Activated CD4-positive, alpha-beta T cell treated with anti-CD3 and anti-CD28 coated beads, Interleukin-2, amount 10 ng/mL, durations not matched to agents 24 days and 14 days (primary cell): ENCODE measurements at places on chromosomes 5 and 9. TPM values are rescaled to one million over a fixed set of nuclear protein-coding genes. Genes with fewer than 3 reads are reported as not detected.

DNA sequence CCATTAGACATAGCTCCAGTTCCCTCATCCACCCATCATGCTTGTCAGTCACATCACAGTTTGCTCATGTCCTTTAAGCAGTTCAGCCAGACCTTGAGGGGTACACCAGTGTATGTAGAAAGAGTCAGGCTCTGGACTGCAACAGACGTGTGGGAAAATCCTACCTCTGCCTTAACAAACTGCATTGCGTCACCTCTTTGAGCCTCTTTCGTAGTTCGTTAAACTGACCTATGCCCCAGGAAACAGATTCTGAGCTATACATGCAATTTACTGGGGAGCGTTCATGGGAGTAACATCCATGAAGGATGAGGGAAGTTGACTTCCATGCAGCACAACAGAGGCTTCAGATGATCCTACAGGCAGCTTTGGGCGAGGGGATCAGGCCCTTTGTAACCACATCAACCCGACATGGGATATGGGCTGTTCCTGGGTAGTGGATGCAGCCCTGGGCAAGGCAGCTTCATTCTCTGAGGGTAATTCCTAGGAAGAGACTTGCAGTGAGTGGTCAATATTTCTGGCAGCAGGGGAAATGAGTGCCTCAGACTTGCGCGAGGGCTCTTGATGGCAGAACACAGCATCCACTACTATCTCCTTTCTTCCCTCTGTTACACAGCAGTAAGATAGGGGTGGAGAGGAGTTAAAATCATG is 4.3 kb downstream of the SPINK4 start:
- no peak for DNase-seq

DNA sequence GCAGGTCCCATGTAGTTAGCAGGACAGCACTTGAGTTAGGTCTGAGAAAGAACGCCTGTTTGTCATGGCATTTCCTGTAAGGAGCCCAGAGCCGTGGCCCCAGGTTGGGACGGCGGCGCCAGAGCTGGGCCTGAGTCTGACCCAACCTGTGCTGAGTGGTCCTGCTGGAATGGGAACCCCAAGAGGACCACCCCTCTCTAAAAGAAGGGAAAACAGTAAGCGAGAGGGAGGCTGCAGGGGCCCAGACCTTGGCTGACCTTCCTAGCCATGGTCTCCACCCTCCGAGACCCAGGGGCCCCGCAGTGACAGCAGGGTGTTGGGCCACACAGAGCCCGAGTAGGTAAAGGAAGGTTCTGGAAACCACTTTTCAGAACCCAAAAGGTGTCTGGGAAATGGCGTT is 1.8 kb upstream of the LRRC14B start:
- no peak for DNase-seq

- DNase-seq = no peak
Observed at GRCh38 chr9:124342402-124342775, 72.9 kb downstream of the PSMB7 start.

- no peak for DNase-seq
Observed at GRCh38 chr5:93158841-93159240, 422.2 kb downstream of the NR2F1-AS1 start.

GRCh38 chr5:15791274-15791673 is 291.3 kb downstream of the FBXL7 start:
- no peak for DNase-seq

DNA sequence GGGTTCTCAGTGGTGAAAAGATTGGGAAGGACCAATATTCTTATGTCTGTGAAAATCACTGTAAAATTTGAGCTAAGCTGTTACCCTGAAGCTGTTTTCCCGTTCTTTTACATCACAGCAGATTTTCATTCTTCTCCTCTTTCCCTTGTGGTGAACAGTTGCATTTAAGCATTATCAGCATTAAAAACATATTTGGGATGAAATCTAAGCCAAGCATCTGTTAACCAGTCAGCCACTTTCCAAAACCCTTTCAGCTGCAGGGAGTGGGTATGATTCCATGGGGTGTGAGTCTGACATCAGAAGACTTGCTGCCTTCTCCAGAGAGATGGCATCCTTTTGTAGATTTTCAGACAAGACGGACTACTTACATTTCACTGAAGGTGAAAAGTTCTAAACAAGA is 97.2 kb downstream of the TRIO start:
- DNase-seq = no peak

Gene C9orf57
- not detected in 2 replicates for total RNA-seq

Gene CARTPT
- not detected in 2 replicates for total RNA-seq

Gene PTGER4
- 49.1 and 53.0 TPM in 2 replicates for total RNA-seq

Gene CDHR2
- total RNA-seq = 0.35 and 0.45 TPM in 2 replicates
